Kidney tubule cell (primary cell): ENCODE measurements at places on chromosomes 2 and 18.

DNA sequence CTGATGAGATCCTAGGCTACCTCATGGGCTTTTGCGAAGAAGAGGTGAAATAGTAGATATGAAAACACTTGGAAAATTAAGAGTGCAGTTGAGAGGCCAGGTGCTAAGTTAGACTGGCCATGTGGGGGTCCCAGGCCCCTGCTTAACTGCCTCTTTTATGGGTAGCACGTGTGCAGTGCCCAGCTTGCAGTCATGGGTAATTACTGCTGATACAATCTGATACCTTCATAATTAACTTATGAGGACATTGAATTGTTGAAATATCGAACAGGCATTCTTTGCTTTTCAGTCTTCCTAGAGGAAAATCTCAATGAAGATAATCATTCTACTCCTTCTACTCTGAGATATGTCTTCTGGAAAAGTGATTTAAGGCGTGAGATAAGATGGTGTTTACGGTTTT, 11.6 kb downstream of the TRAF3IP1 start:
- no peak for DNase-seq

DNA sequence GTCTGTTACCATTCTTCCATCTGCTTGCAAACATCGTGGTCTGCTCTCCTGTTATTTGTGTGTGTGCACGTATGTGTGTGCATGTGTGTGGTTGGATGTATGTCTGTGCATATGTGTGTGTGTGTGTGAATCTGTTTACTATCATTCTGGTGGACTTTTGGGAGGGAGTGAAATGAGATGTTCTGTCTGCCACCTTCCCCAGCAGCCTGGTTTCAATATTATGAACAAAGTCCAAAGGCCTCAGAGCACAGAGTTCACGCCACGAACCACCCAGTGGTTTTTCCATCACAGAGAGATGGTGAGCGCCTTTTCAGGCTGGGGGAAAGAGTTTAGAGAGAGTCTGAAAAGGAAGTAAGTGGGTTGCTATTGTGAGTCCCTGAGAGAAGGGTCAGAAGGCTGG, 67.1 kb upstream of the YWHAQ start:
- no peak for DNase-seq

DNA sequence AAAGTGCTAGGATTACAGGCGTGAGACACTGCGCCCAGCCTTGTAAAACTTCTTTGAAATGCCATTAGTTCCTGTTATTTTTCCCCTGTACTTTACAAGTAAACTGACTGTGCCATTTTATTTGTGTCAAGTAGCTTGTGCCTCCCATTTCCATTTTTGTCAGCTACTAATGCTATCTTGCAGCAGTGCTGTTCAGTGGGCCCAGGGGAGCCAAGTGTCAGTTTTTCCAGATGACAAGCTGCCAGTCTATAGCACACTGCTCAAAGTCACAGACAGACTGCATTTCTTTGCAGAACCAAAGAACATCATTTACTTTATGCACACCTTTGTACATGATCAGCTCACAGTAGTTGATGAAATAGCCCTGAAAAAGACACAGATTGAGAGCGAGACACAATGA, 901.3 kb upstream of the CDH2 start:
- no peak for DNase-seq

DNA sequence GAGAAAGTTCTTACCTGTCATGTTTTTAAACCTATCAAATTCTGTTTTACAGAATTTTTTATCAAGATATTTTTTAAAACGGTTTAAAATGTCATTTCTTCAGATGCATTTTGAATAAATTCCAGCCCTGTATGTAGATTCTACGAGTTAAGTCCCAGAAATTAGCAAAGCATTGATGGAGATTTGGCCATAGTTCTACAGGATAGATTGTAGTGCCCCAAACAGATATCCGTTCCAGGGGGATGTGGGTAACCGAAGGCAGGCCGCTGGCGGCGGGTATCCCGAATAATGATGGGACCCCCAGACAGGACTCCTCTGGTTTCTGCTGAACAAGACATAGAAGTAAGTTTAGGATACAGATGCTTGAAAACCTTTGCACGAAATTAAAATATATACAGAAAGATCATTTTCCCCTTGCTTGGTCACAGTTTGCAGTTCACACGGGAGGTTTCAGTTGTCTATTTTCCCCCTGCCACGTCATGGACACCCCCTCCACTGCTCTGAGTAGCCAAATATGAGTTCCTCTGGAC, 755 bp downstream of the NOL4 start:
- DNase-seq: no peak
